ENCODE measurements at places on chromosomes 16 and 17.
A peak's percentile ranks its signal among the peaks of the same experiment; 100 is the strongest.

DNA sequence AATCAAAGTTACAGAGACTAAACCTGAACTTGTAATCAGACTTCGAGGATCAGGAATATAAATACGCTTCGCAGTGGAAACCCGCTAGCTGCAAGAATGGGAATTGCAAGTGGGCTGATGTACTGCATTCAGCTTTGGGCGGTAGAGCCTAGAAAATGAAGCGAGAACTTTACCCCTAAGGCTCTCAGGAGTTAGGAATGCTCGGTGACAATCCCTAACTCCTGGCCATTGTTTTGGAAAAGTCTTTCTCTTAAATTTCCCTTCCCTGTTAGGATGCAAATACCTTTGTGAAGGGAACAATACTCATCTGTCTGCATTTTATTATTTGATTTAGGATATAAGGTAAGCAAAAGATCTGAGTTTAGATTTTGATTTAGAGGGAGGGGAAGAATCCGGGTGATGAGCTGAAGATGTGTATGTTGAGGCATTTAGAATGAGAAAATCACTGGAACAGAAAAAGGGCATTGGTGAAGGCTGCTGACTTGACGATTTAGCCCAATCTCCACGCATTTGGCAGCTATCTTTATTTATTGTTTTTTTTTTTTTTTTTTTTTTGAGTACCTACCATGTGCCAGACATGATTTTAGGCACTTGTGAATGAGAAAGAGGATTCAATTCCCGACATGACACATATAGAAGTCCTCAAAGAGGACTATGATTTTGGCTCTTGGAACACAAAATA is 2.2 kb upstream of the TOX3 start:
- no peak for DNase-seq

DNA sequence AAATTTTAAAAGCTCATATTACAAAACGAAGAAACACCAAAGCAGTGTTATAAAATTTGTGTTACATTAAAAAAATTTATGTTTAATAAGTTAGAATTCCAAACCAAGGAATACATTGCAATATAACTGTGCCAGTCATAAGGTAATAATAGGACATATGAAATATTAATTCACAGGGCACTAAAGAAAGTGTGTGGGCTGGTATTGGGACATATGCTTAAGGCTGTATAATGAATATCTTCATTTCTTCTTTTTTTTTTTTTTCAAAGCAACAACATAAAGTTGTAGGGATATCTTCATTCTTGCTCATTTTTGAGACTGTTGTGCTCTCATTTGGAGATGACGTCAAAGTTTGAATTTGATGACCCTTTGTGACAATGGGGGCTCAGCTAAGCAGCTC is 17.5 kb upstream of the FBXO47 start:
- DNase-seq = no peak

DNA sequence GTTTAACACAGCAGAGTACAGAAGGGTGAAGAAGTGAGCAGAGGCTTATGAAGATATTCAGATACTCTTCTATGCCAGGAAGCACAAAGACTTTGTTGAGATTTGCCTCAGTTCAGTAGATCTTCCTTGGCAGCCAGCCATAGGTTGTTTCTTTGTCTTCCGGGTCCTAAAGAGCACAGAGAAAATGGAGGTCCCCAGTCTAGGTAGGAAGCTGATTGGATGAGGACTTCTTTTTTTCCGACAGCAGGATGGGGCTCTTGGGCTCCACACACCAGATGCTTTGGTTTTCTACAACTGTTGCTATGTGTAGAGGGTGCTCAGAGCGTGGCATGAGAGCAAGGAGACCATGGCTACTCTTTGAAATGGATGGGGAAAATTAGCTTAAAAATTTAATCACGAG is 8.3 kb upstream of the CDC6 start:
- no peak for DNase-seq

DNA sequence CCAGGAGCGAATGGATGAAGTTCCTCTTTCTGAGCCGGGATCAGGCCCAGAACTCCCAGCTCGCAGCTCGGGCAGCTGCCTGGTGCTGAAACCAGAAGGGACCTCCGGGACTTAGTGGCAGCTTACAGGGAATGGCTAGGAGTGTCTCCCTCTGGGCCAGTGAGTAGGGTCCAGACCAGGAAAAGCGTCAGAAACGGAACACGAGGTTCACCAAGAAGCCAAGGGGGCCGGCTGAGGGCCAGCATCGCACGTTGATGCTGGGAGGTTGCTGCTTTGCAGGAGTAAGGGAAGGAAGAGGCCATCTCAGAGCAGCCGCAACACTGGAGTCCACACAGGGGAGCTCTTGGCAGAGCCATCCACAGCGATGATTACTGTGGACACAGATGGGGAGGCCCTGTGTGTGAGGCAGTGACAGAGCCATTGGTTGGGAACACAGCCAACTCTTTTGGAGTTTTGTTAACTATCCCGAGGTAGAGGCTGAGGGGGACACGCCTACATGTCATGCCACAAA is 74.0 kb upstream of the CREBBP start:
- DNase-seq = no peak

DNA sequence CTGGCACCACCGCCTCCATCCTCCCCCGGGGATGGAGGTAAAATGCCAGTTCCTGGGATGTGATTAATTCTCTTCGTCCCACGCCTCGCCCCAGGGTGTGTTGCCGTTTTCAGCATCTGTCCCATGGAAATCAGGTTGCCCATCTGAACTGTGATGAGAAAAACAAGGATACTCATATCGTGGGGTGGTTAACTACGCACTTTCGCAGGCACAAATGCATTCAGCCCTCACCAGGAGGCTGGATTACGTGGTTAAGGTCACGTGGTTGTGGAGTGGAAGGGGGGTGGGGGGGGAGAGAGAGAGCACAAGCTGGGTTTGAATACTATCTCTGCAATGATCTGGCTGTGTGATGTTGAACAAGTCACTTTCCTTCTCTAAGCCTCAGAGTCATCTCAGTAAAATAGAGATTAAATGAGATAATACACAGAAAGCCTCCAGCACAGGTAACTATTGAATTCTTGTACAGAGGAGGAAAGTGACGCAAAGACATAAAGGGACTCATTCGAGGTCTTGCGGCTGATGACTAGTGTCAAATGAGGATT is 74.7 kb downstream of the BMERB1 start:
- no peak for DNase-seq

GRCh38 chr17:48760411-48760810 is 31.9 kb upstream of the HOXB13 start:
- no peak for DNase-seq

GRCh38 chr16:84477661-84478060 is 26.8 kb downstream of the MEAK7 start:
- no peak for DNase-seq

GRCh38 chr16:56505181-56505580 is 14.6 kb downstream of the BBS2 start:
- no peak for DNase-seq

GRCh38 chr16:53068423-53068833 is 13.6 kb downstream of the CHD9 start:
- DNase-seq = no peak

- DNase-seq = no peak
Measured at GRCh38 chr17:50356892-50357510, 11.1 kb downstream of the XYLT2 start.

DNA sequence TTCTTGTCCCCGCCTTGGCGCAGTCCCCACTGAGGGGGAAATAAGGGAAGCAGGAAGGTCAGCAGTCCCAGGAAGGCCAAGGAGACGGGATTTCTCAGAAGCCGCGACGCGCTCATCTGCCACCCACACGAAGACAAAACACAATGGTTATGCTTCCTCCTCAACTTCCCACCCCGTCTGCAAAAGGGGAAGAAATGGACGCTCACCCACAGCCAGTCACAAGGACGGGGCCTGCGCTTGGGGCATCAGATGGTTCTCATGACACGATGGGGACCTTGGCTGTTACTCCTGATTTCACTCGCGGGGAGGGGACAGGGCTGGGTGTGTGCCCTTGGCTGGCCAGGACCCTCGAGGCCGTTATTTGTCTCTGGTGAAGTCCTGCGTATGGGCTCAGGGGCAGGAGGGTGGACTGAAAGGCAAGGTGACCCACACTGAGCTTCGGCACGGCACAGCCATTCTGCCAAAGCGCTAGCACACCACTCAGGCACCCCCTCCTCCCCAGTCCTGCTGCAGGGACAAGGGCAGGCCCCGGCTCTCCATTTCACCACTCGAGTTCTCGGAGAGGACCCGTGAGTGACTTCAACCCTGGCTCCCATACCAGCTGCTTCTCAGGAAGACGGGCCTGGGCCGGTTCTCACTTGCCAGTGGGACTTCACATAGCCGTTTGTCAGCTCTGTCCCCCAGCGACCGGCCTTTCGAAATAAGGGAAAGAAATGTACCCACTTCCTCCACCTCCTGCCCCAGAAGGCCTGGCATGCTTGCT is 84.5 kb downstream of the ABR start:
- DNase-seq = no peak

DNA sequence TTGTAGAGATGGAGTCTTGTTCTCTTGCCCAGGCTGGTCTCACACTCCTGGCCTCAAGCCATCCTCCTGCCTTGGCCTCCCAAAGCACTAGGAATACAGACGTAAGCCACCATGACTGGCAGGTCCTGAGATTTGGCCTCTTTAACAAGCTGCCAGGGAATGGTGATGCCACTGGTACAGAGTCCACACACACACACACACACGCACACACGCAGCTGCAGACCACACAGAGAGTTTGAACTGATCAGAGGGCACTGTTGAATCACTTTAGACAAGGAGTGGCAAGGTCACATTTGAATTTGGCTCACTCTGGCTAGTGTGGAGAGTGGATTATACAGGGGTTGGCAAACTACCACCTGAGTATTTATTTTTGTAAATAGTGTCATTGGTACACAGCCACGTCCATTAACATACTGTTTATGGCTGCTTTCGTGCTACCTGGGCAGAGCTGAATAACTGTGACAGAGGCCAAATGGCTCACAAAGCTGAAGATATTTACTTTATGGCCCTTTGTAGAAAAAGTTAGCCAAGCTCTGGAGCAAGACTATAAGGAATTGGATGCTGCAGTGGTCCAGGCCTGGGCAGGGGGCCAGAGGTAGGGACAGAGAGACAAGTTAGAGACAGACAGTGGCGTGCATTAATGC is 9.9 kb downstream of the ITPRIPL2 start:
- no peak for DNase-seq

GRCh38 chr17:32936894-32937500 is 9.0 kb downstream of the TMEM98 start:
- peak; percentile 82 for DNase-seq

- no peak for DNase-seq
Measured at GRCh38 chr16:83648347-83648746, 159.4 kb upstream of the HSBP1 start.

- no peak for DNase-seq
Measured at GRCh38 chr17:15957206-15957605, 12.3 kb downstream of the ADORA2B start.

DNA sequence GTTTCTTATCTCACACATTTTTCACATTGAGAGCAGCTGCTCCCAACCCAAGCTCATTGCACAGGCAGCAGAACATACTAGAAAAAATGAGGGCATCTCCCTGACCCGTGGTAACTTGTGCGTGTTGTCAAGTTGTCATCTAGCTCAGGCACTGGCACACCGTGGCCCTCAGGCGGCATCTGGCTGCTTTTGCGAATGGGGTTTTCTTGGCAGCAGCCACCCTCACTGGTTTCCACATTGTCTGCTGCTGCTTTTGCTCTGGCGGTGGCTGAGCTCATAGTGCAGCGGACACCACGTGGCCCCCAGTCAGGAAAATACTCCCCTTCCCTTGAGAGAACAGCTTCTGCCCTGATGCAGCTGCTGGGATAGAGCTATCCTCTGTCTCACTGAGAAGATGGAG is 9.4 kb upstream of the TEDC2 start:
- no peak for DNase-seq

- no peak for DNase-seq
Measured at GRCh38 chr17:15398291-15398690, 56.9 kb upstream of the TEKT3 start.

GRCh38 chr17:79026376-79027273 is 2.7 kb downstream of the C1QTNF1 start:
- DNase-seq = no peak

DNA sequence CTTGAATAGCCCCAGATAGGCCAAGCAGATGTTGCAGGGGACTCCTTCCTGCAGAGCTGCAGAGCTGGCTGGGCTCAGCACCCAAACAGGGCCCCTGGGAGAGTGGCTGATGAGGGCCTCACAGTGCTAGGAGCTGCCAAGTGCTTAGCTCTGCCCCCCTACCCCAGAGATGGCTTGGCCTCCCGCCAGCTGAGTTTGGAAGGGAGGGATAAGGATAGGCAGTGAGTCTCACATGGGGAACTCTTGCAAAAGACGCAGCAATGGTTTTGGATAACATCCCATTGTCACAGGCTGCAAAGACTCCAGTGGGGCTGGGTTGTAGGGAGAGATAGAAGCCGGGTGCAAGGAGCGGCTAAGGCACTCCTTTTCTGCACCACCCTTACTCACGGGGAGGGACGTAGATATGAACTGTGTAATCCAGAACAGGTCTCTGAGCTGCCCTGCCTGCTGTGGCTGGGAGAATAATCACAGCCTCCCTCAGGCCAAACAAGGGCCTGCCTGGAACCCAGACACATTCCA is 52.9 kb upstream of the MAF start:
- no peak for DNase-seq

Data from GM10248 (cell line).